Heart right ventricle (tissue), 16 donors: ENCODE measurements at places on chromosomes 12 and 14. TPM values are rescaled to one million over a fixed set of nuclear protein-coding genes. Genes with fewer than 3 reads are reported as not detected.

DNA sequence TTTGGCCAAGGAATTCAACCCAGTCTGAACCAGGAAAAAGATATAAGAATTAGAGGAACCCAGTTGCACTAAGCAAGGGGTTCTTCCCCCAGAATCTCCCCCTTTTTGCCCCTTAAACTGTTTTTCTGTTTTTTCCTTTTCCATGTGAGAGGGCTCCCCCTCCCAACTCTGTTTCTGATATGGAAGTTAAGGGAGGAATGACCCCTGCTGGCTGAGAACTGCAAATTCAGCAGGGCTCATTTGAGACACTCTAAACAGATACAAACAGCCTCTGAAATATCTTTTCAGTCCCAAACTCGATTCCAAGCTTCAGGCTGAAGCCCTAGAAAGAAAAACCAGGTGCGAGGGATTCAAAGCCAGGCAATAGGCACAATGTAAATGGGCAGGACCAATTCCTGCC lies 132.7 kb downstream of the SLC41A2 start:
- no peak overlapping the region for H3K27ac ChIP-seq
- no peak overlapping the region for H3K4me3 ChIP-seq
- DNase-seq: no peak
- no peaks in the 10 kb centered on the region for H3K4me1 ChIP-seq

DNA sequence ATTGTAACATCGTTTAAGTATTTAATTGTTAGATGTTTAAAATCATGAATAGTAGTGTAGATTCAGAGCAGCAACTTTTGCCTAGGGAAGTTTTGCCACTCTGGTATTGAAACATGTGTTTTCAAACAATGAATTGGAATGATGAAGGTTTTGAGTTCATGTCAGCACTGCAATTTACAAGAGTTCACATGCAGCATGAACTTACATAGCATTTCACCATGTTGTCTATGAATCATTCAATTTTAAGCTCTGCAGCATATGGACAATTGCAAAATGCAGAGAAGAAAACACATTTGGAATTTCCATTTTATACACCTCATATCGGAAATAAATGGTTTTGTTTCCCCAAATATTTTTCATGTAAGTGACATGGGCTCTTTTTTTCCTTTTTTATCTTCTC lies 170.7 kb upstream of the CDKN3 start:
- H3K36me3 ChIP-seq: no peaks in the 10 kb centered on the region
- no peak for DNase-seq
- no peak overlapping the region for H3K4me3 ChIP-seq
- peaks cover 33% of the 10 kb centered on the region for H3K27me3 ChIP-seq
- H3K4me1 ChIP-seq: no peaks in the 10 kb centered on the region

- H3K27me3 ChIP-seq: peaks cover 10% of the 10 kb centered on the region
- peaks cover 11% of the 10 kb centered on the region for H3K36me3 ChIP-seq
- no peaks in the 10 kb centered on the region for H3K4me1 ChIP-seq
- no peak for DNase-seq
- no peak overlapping the region for H3K27ac ChIP-seq
These were observed 60.1 kb upstream of the DICER1 start for GRCh38 chr14:95217391-95217900.

DNA sequence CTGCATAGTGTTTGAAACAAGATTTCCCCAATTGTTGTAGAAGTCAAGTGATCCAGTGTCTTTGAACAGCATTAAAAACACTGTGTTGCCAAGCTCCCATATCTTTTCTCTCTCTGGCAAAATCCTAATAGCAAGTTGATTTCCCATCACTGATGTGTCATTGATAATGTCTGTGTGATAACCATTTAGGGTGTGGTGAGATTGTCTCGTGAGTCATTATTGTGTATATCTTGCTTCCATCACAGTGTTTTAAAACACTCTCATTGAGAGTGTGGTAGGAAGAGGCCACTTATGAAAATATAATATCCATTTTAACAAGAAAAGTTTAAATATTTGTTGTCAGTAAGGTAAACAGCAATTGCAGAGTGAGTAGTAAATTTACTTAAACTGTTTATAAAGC lies 74.7 kb downstream of the PRORP start:
- no peaks in the 10 kb centered on the region for H3K36me3 ChIP-seq
- no peaks in the 10 kb centered on the region for H3K27me3 ChIP-seq
- H3K4me1 ChIP-seq: no peaks in the 10 kb centered on the region
- H3K4me3 ChIP-seq: no peak overlapping the region
- DNase-seq: no peak

DNA sequence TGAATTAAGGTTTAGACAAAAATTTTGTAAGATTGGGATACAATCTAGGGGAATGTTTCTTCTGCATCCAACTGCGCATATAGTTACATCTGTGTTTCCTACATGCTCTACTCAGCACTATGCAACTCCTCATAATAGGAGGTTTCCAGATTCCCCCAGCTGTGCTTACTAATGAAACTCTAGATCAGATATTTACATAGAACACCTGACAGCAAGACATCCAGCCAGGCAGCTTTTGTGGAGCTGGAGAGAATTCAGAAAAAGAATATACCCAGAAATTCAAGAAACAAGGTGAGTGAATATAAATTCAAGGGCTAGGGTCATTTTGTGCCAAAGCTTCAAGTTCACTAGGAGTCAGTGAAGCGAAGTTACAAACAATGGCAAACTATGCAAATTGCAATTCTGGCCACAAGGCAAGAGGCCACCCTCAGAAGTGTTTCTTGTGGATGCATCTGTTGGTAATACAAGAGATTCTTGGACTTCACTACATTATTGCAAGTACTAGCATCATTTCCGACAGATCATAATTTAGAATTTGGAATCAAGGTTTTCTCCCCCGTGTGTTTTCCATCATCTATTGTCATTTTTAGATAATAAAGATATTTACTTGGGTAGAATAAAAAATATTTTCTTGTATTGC lies 341.2 kb upstream of the NAV3 start:
- H3K4me3 ChIP-seq: no peak overlapping the region
- no peak overlapping the region for H3K27ac ChIP-seq
- H3K4me1 ChIP-seq: no peaks in the 10 kb centered on the region
- no peak for DNase-seq
- no peaks in the 10 kb centered on the region for H3K27me3 ChIP-seq

KRT3 gene
- not detected for total RNA-seq

DNA sequence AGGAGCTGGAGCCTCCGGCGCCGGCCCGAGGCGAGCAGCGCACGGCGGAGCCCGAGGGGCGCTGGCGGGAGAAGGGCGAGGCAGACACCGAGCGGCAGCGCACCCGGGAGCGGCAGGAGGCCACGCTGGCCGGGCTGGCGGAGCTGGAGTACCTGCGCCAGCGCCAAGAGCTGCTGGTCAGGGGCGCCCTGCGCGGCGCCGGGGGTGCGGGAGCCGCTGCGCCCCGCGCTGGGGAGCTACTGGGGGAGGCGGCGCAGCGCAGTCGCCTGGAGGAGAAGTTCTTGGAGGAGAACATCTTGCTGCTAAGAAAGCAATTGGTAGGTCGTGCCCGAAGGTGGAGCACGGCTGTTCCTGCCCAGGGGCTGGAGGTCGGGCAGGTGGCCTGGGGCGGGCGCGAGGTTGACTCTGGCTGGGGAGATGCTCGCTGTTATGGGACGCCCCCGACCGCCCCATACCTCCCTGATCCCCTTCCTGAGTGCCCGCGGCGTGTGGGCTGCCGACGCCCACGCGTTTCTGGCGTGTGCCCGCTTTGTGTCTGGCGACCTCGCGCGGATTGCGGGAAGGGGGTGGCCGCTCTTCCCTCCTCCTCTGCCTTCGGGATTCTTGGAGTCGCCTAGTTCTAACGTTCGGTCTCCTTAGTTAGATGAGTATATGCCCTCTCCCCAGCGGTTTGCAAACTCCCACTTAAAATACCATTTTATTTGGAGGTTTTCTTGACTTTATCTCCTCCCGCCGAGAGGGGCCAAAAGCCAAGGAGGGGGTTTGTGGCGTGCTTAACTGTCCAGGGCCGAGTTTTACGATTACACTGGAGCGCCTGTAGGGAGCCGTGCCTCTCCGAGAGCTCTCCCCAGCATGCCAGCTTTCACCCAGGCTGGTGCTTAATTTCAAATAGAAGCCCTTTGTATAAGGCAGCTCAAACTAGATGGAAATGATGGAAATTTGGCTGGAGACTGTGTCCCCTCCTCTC lies 752 bp downstream of the DACT1 start:
- peak overlapping the region; percentile 81 for H3K27ac ChIP-seq
- H3K36me3 ChIP-seq: peaks cover 24% of the 10 kb centered on the region
- peaks cover 38% of the 10 kb centered on the region for H3K4me1 ChIP-seq
- H3K27me3 ChIP-seq: no peaks in the 10 kb centered on the region
